ENCODE measurements at places on chromosomes 4 and X.

GRCh38 chr4:121728066-121728465, 31.3 kb upstream of the ANXA5 start:
- no peak for DNase-seq

- DNase-seq, result no peak
Observed at GRCh38 chr4:6957994-6958393, 48.4 kb downstream of the TBC1D14 start.

GRCh38 chr4:26288355-26288909, 32.4 kb upstream of the RBPJ start:
- peak; percentile 92 for DNase-seq

GRCh38 chr4:154047733-154048132, 258.9 kb upstream of the SFRP2 start:
- DNase-seq, result no peak

DNA sequence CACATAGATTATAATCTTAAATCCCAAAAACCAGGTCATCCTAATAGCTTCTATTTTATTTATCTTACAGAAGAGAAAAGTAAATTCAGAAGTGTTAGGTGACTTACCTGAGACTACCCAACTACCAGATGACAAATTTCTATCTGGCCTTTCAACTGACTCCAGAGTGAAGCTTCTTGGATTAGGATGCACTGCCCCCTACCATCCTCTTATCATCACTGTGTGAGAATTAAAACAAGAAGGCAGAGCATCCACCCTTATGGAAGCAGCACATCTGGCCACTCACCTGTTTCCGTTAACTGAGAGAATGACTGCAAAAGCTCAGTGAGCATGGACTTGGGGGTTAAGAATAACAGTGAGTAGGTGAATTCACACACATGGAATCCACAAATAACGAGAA, 502.6 kb upstream of the TECRL start:
- no peak for DNase-seq

DNA sequence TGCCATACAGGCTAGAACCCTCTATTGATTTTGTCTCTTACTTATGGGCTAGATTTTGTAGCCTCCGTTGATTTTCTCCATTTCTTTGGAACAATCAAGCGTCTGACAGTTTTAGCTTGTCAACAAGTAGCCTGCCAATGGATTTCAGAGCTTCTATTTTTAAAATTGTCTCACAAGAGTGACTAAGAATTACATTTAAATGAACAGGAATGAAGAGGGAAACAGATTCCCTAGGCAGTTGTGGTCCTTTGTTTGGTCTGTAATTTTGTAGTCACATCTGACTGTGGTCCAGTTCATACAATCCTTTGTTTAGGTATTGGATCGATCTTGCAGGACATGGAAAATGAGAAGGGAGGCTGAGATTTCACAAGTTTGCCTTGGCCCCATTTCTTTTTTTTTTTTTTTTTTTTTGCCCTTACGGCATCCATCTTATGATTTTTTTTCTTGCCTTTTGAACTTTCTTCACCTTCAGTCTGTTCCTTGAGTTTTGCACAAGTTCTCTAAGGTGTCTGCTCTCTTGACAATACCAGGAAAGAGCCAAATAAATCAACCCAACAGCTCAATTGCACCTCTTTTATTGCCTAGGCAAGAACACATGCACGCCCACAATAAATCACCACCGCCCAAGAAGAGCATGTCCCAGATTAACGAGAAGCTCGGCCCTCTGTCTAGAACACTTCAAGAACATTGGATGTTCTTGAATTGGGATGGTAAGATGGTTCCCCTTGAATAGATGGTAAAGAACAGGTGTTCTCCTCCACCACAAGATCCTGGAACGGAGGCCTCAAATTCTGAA, 86.5 kb upstream of the EGFL6 start:
- DNase-seq, result no peak

- peak; percentile 19 for DNase-seq
Observed at GRCh38 chr4:23269566-23269965, 576.8 kb downstream of the GBA3 start.

DNA sequence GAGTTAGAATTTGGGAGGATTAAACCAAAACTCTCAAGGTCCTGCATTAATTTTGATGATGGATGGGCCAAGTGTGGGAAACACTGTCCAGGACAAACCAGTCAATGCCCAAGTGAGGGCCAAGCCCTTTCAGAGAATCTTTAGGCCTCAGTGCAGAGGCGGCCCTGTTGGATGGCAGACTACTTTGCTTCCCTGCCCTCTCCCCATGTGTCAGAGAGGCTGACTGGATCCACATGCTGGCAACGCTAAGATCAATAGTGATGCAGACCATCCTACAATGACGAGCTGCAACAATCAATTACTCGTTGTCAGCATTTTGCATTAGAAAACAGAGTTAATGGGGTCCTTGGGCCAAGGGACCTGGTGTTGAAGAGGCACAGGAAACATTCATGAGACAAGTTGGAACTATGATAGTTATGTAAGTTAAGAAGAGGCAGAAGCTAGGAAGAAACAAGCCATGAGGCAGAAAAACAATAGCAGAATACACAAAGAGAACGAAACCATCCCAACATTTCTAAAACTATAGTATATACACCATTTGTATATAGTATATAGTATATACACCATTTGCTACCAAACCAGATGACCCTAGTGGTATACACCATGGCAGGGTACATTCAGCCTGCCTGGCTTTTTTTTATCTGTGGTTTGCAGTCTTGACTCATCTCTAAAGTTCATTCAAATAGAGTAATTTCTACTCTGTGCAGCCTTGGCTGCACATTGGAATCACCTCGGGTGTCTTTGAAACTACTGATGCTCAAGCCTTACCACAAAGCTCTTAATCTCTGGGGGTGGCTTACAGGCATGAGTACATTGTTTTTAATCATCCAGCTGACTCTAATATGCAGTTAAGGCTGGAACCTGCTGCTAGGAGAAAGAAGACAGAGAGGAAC, 147.7 kb upstream of the GYPA start:
- DNase-seq, result no peak

- no peak for DNase-seq
Observed at GRCh38 chr4:44985938-44986337, 259.6 kb upstream of the GNPDA2 start.

GRCh38 chr4:76950052-76950955, 752 bp downstream of the SEPTIN11 start:
- peak; percentile 52 for DNase-seq
